ENCODE measurements at places on chromosomes 13 and 19.

GRCh38 chr13:112034846-112035245, 32.1 kb upstream of the SOX1 start:
- DNase-seq: no peak

GRCh38 chr19:45643024-45643926, 4.1 kb upstream of the EML2 start:
- DNase-seq: no peak

GRCh38 chr19:4094761-4095487, 28.2 kb upstream of the ZBTB7A start:
- DNase-seq: no peak

DNA sequence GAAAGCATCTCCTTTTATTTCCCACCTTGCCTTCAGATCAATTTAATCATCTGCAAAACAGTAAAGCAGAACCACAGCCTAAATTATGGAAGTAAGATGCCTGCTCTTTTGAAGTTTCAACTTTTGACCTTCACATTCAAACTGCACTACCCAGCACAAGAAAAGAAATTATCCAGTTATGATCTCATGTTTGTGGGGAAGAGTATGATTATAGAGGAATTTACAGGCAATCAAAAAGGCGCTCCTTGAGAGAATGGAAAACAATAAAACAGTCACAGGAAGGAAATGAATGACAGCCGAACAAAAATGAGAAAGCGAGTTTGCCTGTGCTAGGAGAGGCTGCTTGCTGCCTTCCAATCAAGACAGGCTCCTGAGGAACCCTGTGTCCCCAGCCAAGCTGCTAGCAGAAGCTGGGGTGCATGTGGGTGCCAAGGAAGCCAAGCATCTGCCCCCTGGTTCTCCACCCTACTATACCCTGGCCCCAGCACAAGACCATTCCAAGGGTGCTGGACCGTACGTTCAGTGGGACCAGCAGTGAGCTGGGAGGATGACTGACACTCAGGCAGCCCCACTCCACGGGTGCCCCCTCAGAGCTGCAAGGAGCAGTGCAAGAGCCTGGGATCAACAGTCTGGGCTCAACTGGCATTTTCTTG, 47.8 kb downstream of the PEPD start:
- DNase-seq: no peak

GRCh38 chr13:30711837-30712236, 23.5 kb upstream of the ALOX5AP start:
- DNase-seq: no peak

- no peak for DNase-seq
Measured at GRCh38 chr13:99970651-99971575, 654 bp downstream of the ZIC5 start.

DNA sequence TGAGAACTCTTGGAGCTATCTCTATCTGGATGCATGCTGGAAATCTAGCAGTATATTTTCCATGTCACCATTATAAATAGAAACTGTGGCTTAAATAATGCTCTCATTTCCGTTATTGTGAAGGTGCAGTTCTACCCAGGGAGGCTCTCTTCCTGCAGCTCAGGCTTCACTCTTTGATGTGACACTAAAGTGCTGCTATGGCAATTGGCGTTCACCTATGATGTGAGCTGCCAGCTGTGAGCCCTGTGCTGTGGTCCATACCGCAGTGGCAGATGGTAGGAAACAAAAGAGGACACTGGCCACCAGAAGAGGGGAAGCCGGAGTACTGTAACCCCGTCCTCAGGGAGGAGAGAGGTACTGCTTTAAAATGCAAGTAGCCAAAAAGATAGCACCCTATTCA, 40.6 kb upstream of the ZNF681 start:
- DNase-seq: no peak

DNA sequence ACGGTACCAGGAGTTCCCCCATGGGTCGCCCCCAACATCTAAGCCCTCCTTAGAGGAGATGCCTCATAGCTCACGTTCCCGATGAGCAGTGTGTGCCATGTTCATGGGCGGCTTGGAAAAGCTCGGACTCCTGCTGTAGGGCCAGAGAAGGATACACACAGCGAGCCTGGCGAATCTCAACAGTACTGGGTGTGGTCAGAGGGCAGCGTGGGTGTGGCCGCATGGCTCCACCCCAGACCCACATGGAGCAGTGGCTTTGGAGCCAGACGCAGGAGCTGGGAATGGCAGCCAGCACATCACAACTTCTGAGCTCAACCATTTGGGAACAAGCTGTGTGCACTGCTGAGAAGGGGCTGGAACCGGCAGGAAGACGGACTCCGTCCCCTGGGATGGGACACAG, 15.6 kb downstream of the CAPS start:
- DNase-seq: no peak

DNA sequence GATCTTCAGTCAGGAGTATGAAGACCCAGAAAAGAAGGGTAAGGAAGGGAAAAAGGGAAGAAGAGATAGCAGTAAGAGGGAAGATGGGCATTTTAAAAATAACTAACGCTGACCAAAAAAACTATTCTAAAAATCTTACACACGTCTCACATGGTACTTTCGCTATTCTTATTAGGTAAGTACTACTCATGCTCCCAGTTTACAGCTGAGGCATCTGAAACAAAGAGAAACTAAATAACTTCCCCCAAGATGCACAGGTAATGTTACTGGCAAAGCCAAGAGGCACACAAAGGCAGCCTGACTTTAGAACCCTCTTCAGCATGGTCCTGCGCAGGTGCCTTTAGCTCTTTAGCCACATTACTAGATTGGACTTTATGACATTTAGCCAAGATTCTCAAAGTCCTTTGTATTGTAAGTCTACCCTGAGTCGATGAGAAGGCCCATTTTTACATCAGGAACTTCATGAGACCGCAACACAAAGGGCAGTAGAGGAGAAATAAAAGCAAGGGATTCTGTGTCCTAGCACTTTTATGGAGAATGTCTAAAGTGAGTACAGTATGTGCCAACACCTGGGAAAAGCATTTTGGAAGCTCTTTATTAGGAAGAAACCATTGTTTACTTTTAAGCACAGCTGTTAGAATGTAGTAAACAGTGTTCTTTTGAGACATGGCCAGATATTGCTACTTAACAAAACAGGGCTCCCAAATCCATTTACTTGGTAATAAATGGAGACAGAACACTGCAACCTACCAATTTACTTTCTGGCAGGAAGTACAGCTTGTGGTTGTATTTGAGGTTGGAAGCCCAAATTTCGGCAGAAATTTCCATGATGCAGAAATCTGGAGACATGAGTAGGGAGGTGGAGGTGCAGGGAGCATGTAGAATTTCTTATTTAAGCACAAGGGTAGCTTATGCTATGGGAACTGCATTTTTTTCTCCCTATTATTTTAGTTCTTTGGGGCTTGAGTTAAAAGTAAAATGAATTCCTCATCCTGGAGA, 250.7 kb downstream of the KCTD12 start:
- no peak for DNase-seq

DNA sequence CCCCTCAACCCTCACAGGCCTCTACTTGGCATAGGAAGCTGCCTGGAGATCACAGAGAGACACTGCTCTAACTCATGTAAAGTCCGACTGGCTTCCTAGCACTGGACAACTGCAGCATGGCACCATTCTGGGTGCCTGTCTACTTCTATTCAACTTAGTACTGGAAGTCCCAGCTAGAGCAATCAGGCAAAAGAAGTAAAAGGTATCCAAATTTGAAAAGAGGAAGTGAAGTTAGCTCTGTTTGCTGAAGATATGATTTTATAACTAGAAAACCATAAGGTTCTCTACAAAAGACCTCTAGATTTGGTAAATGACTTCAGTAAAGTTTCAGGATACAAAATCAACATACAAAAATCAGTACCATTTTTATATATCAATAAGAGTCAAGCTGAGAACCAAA, 1017.6 kb downstream of the PCDH9 start:
- no peak for DNase-seq

GRCh38 chr19:22144394-22144793, 52.4 kb downstream of the ZNF676 start:
- no peak for DNase-seq

DNA sequence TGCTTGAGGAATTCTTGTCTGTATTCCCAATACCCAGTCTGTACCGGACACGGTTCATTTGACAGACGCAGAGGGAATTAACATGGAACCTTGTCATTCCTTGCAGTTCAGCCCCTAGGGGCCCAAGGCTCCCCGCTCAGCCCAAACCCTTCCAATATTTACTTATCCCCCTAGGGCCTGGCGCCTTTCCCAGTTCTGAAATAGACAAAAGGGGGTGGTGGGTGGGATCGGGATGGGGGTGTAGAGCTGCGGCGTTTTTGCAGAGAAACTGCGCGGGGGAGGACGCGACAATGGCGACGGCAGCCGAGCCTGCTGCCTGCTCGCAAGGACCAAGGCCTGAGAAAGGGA, 583 bp downstream of the AKAP8L start:
- no peak for DNase-seq

- no peak for DNase-seq
Measured at GRCh38 chr19:28176193-28176592, 1036.8 kb downstream of the UQCRFS1 start.

DNA sequence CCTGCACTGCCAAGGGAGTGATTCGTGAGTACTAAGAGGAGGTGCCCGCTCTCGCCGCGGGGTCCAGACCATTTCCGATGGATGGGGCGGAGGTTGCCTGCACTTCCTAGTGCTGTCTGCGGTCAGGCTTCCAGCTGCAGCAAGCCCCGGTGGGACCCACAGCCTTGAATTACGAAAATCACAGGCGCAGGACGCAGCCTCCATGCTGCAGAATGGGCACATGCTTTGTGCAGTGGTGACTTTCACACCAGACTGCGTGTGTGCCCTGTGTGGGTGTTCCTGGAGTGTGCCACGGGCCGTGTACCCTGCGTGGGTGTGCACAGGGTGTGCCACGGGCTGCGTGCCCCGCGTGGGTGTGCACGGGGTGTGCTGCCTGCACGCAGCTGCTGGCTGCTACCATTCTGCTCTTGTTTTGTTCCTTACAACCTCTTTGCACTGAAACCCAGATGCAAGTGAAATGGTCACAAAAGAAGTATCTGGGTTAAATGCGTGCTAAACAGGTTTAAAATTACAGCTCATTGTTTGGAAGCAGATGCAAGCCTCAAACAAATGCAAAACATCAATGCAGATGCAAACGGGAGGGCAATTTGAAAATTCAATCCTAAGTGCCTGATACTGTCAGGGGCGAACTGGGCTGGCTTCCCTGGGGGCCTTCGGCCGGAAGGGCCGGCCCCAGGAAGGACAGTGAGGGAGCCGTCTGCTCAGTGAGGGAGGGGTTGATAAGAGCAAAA, 221.2 kb upstream of the SOX1 start:
- DNase-seq: no peak

GRCh38 chr13:28248080-28248479, 109.7 kb downstream of the PAN3 start:
- no peak for DNase-seq

- DNase-seq: no peak
Measured at GRCh38 chr19:51726049-51726448, 2.3 kb upstream of the HAS1 start.

GRCh38 chr19:15126131-15126910, 19.1 kb downstream of the SYDE1 start:
- DNase-seq: no peak

- DNase-seq: peak; percentile 12
Measured at GRCh38 chr13:72839831-72840426, 58.0 kb downstream of the PIBF1 start.

DNA sequence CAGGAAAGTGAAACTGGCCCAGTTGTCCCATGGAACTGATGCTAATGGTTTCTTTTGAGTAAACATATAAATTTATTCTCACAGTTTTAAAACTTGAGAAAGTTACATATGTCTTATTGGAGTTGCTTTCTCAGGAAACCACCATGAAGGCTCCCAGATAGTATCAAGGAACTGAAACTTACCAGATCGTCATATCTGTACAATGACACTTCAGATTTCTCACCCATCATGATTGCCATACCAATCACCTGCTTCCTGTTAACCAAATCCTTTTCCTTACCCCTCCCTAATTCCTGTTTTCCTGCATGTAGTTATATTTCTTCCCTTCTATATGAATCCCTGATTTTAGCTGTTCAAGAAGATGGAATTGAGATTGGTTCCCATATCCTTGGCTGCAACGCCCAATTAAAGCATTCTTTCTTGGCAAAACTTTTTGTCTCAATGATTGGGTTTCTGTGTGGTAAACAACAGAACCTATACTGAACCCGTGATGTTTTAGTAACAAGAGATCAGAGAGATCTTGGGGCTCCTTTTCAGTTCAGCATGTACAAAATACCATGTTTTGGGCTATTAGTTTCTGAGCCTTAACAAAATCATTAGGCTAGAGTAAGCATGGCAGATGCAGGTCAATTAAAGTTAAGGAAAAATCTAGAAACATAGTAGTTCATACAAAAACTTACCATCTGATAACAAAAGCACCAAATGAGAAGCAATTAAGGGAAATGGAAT, 781.3 kb upstream of the MIR17HG start:
- no peak for DNase-seq

DNA sequence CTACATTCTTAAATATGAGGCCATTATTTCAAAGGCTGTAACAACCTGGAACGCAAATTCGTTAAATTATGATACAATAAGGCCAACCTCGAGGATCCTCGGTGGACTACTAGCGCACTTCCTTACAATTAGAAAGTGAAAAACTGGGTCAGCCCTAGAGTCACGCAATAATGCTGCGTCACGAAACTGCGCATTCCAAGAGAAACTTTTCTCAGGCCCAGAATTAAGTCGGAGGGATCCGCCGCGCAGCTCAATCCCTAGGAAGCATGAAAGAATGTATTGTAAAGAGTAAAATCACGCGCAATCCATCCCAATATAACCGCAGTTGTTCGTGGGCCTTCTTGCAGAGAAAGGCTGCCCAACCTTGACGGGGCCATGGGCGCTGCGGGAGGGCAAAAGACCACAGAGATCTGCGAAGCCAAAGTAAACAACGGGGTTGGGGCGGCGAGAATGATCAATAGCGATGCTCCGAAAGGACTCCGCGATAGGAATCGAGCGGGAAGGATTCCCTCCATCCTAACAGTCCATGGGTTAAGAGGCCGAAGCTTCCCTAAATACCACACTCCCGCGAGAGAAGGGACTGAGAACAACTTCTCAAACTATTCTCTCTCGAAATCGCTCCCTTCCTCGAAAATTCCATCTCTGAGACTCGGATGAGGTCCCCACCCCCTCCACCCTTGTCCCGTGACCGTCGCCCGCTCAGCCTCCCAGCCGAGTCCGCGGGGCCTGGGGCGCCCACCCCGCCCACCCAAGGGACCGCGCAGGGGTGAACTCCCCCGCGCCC, 564 bp downstream of the SPART start:
- no peak for DNase-seq
